ENCODE measurements at places on chromosomes 13 and 19.

- no peak for DNase-seq
These were observed 354.9 kb upstream of the SPRY2 start for GRCh38 chr13:80695841-80696240.

- no peak for DNase-seq
These were observed 19.3 kb upstream of the DOCK9 start for GRCh38 chr13:98997011-98997730.

DNA sequence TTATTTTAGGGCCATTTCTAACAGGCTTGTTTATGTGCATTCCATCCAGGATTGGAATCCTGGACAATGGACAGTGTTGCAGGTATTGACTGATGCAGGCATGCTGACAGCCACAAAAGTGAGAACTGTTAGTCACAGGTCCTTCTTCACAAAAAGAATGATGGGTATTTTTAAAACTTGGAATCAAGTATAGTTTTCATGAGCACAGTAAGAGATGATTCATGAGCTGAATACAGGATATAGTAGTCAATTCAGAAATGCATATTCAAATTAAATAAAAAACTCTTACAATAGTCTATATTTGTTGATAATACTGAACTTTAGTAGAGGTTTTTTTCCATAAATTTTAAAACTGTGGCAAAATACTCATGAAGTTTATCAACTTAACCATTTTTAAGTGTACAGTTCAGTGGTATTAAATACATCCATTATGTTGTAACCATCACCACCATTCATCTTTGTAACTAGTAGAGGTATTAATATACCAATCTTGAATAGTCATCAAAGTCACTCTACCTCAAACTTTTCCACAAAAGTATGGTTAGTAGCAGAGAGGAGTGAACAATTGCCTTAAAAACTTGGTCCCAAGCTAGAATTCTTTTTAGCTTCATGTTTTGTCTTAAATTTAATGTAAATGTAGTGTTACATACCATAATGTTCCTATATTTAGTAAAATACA, 79.5 kb downstream of the KCNRG start:
- no peak for DNase-seq

- no peak for DNase-seq
These were observed 90.0 kb downstream of the CAB39L start for GRCh38 chr13:49353908-49354307.

DNA sequence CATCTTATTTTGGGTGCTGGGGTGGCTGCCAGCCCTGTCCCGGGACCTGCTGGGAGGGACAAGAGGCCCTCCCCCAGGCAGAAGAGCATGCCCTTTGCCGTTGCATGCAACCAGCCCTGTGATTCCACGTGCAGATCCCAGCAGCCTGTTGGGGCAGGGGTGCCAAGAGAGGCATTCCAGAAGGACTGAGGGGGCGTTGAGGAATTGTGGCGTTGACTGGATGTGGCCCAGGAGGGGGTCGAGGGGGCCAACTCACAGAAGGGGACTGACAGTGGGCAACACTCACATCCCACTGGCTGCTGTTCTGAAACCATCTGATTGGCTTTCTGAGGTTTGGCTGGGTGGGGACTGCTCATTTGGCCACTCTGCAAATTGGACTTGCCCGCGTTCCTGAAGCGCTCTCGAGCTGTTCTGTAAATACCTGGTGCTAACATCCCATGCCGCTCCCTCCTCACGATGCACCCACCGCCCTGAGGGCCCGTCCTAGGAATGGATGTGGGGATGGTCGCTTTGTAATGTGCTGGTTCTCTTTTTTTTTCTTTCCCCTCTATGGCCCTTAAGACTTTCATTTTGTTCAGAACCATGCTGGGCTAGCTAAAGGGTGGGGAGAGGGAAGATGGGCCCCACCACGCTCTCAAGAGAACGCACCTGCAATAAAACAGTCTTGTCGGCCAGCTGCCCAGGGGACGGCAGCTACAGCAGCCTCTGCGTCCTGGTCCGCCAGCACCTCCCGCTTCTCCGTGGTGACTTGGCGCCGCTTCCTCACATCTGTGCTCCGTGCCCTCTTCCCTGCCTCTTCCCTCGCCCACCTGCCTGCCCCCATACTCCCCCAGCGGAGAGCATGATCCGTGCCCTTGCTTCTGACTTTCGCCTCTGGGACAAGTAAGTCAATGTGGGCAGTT, 8.6 kb downstream of the CALM3 start:
- no peak for DNase-seq

- no peak for DNase-seq
These were observed at the start of gene ANGPTL4 for GRCh38 chr19:8363803-8364771. ANGPTL4 (plus strand) TSS chr19:8364155; CDS start chr19:8364322, 167 bp downstream.

DNA sequence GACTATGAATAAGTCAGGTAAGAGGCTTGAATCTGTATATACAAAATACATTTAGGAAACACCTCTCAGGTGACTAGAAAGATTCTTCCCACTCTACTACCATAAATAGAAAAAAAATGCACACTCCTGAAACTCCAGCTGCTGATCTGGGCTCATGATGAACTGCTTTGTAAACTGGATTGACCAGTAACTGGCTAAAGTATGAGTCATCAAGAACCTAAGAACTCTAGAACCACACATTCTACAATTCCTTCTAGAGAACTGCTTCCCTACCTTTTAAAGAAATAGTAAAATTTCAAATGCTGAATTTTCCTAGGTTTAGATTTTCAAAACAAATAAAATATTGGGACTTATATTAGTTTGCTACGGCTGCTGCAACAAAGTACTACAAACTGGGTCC, 55.2 kb downstream of the ELF1 start:
- no peak for DNase-seq

DNA sequence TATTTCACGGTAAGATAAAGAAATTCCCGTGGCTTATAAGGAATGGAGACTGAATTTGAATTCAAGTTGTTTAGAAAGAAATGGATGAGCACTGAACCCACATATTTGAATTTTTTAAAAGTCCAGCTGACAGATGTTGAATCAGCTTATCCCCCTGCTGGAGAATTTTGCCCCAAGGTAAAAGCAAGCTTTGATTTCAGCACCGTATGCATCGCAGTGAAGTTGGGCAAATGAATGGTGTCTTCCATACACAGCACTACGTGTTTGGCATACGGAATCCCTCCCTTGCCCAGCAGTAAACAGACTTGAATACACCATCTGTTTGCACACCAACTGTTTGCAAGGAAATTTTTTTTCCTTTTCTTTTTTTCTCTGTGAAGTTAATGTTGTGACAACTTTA, 77.5 kb upstream of the PEG3 start:
- no peak for DNase-seq

GRCh38 chr13:95044452-95045205, 256.6 kb downstream of the ABCC4 start:
- DNase-seq, result no peak

- no peak for DNase-seq
These were observed 40.5 kb upstream of the GAS6 start for GRCh38 chr13:113904411-113904810.

DNA sequence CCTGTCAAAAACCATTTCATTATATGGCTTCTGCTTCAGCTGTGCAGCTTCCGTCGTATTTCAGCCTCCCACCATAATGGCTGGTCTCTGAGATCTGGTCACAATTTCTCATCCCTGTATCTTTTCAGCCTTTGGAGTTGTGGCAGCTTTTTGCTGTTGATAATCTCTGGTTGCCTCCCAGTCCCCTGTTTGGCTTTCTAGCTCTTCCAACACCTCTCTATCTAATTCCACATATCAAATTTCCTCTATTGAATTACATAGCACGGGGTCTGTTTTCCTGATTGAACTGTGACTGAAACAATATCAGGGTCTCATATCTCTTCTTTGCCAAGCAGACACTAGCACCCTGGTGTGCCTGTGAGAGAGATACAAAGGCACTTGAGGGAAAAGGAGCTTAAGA, 222.1 kb upstream of the OBI1 start:
- DNase-seq, result peak; percentile 37

DNA sequence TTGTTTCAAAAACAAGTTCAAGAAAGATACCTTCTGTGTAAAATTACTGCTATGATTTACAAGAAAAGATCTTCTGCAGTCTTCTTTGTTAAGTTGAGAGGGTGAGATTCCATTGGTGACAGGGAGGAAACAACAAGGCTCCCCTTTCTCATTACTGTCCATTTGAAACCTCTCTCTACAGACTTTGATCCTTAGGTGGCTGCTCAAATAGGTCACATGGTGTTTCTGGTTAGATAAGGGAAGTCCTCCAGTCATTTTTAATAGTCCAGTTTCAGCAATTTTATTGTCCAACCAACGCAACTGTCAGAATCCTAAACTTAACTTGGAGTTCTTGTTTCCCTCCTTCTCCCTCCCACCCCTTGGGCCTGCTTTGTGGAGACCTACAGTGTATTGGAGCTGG, 390.4 kb downstream of the EFNB2 start:
- no peak for DNase-seq

GRCh38 chr13:25446261-25446660, 74.5 kb downstream of the ATP8A2 start:
- no peak for DNase-seq

GRCh38 chr19:29400917-29401711, 124.7 kb upstream of the VSTM2B start:
- DNase-seq, result no peak

- DNase-seq, result no peak
These were observed 514 bp downstream of the CEACAM3 start for GRCh38 chr19:41796901-41797300.

DNA sequence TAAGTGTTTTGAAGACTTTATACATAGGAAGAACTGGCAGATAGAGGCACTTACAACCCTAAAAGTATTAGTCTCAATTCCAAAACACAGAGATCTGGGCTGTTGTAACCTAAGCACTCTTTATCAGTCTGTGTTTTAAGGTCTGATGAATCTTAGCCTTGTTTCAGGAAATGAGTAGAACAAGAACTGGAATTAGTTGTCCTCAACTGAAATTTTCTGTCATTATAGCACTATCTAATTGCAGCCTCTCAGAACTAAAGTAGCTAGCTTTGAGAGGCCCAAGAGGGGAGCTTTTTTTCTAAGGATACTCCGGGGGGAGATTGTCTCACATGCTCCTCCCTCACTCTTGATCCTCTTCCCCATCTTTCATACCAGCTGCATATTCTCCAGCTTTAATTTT, 13.1 kb downstream of the HNRNPM start:
- no peak for DNase-seq

DNA sequence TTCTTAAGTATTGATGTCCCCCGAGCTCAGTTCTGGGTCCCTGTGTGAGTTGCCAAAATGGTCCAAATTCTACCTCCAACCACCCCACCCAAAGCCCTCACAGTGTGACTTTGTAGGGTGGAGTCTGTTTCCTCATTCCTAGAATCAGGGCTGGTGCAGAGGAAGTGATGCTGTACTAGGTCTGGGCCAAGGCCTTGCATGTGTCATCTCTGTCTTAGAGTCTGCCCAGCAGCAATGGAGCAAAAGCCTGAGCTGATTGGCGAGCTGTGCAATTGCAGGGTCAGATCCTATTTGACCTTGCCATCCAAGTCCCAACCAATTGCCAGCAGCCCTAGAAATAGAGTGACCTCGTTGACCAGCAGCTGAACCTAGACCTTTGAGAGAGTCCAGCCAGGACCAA, 97.0 kb upstream of the ANKRD10 start:
- no peak for DNase-seq

DNA sequence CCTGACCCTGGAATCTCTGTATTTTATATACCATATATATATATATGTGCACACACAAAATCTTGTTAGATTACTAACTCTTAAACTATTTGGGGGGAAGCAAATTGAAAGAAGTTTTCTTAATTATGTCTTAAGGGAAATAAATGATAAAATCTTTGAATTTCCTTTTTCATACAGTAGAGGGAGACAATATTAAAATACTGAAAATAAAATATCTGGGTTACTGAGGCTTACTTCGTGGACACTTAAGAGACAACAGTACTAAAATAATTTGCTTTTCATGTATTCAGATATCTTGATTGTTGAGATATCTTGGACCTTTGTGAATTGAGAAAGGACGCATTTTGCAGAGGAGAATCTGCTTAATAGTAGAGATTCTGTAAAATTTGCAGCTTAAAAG, 17.0 kb downstream of the SUGT1 start:
- DNase-seq, result no peak

DNA sequence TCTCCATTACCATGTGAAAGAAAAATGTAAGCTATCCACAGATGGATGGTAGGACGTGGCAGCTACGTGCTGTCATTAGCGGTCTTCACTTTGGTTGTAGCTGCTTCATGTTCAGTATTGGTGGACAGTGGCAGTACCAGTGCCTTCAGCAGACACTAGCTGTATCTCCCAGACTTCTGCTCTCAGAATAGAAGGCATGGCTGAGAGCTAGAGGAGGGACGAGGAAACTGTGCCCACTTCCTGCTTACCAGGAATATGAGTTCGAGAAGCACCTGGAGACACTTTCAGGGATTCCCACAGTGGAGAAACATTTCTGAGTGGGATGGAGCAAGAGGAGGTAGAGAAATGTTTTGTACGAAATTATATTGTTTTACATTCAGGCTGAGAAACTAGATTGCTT, 6.9 kb upstream of the SHISA2 start:
- no peak for DNase-seq

GRCh38 chr13:34040863-34041262, 222.9 kb downstream of the RFC3 start:
- no peak for DNase-seq

DNA sequence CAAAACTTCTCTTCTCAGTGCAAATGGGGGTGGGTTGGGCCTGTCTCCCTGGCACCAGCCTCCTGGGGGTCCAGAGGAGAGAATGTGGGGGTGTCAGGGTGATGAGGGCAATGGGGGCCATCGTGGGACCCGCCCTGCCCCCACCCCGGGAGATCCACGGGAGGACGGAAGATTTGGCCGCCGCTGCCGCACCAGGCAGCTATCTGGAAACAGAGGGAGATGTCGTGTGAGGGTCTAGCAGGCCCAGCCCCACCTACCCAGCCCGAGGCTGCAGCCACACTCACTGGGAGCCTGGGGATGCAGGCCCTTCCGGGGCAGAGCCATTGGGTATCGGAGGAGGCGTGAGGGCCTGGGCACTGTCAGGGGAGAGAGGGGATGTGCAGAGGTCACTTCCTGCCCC, 1.8 kb upstream of the TMEM86B start:
- no peak for DNase-seq

DNA sequence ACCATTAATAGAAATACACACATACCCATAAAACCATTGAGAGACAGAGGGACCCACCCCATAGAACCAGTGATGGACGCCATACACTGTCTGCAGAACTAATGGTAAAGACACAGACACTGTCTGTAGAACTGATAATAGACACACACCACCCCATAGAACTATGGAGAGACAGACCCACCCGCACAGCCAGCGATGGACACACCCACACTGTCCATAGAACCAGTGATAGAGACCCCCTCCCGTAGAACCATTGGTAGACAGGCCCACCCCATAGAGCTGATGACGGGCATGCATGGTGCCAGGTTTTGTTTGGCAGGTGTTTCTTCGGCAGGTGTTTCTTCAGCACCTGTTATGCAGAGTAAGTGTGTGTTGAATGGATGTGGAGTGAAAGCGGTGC, 88.3 kb upstream of the TEX29 start:
- no peak for DNase-seq

GRCh38 chr19:5293612-5294378, 46.8 kb downstream of the PTPRS start:
- DNase-seq, result no peak

- DNase-seq, result no peak
These were observed 694.3 kb upstream of the SGCG start for GRCh38 chr13:22486490-22486889.

GRCh38 chr13:110759710-110760109, 46.2 kb downstream of the ING1 start:
- DNase-seq, result no peak
